CD4-positive, alpha-beta memory T cell (primary cell): ENCODE measurements at places on chromosomes 4 and X. TPM values are rescaled to one million over a fixed set of nuclear protein-coding genes. Genes with fewer than 3 reads are reported as not detected.

Gene NAA11
- not detected for total RNA-seq

Gene SULT1B1
- total RNA-seq = 7.6 TPM

DNA sequence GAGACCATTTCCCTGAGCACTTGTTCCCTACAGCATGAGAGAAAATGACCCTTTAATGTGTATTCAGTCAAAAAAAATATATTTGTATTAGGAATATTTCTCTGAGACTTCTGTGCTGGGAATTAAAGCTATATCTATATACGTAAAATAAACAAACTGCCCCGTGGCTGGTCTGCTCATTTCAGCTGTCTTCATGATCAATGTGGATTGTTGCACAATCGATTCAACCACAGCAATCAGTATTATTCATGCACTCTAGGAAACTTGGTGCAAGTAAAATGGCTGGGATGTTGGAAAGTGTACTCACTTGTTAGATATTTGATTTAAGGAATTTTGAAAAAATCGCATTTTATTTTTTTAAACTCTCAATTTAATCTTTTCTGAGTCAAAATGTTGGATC lies 307.9 kb upstream of the ZFP42 start:
- no peak for DNase-seq

- no peak for DNase-seq
Measured at GRCh38 chr4:101172369-101172768, 175.0 kb downstream of the PPP3CA start.

GRCh38 chr4:184616633-184617551 lies 32.4 kb downstream of the CASP3 start:
- DNase-seq = no peak

GRCh38 chr4:88742561-88742960 lies 44.9 kb upstream of the NAP1L5 start:
- no peak for DNase-seq

GRCh38 chrX:136586386-136586785 lies 54.4 kb downstream of the VGLL1 start:
- DNase-seq = peak; percentile 78
